ENCODE measurements at places on chromosomes 1 and 21.

GRCh38 chr1:198167436-198167934 lies 10.7 kb downstream of the NEK7 start:
- no peak for DNase-seq

- DNase-seq: no peak
Observed at GRCh38 chr1:206109718-206110117, 7.5 kb downstream of the AVPR1B start.

GRCh38 chr1:219806642-219807041 lies 121.7 kb downstream of the SLC30A10 start:
- DNase-seq: no peak

GRCh38 chr1:116382857-116383483 lies 9.9 kb downstream of the ATP1A1 start:
- DNase-seq: no peak

- DNase-seq: no peak
Observed at GRCh38 chr1:34715139-34715538, 39.7 kb upstream of the GJB5 start.

- DNase-seq: no peak
Observed at GRCh38 chr21:42311816-42312625, 3.2 kb downstream of the TFF3 start.

- DNase-seq: no peak
Observed at GRCh38 chr1:153232553-153232952, 15.2 kb downstream of the PRR9 start.

- DNase-seq: no peak
Observed at GRCh38 chr1:25631750-25632485, 15.3 kb downstream of the MAN1C1 start.

GRCh38 chr1:6359216-6360116 lies 34.1 kb downstream of the ACOT7 start:
- DNase-seq: peak; percentile 53

- peak; percentile 38 for DNase-seq
Observed at GRCh38 chr21:36203603-36203889, 46.9 kb downstream of the DOP1B start.

GRCh38 chr1:20666146-20666545 lies 5.0 kb upstream of the DDOST start:
- no peak for DNase-seq

DNA sequence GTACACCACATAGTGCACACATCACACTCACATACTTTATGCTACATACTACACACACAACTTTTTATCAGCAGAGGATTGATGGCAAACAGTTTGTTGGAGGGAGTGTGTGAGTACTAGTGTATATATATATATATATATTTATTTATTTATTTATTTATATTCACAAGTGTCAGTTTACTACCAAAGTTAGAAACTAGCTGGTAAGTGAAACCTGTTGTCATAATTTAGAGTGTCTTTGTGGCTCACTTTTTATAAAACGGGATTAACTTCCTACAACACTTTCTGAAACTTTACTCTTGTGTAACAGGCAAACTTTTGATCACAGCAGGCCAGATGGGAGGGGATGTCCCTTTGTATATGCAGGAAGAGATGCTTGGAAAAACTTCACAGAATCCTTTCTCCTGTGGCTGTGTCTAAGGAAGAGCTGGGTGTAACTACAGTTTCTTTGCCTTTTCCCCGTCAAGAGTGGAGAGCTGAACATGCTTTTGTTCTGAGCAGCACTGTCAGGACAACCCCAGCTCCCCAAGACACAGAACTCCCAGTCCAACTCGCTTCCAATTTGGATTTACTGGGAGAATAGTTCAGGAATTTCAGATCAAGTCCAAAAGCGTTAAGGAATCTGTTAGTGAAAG lies 1.9 kb upstream of the SAMD13 start:
- no peak for DNase-seq

DNA sequence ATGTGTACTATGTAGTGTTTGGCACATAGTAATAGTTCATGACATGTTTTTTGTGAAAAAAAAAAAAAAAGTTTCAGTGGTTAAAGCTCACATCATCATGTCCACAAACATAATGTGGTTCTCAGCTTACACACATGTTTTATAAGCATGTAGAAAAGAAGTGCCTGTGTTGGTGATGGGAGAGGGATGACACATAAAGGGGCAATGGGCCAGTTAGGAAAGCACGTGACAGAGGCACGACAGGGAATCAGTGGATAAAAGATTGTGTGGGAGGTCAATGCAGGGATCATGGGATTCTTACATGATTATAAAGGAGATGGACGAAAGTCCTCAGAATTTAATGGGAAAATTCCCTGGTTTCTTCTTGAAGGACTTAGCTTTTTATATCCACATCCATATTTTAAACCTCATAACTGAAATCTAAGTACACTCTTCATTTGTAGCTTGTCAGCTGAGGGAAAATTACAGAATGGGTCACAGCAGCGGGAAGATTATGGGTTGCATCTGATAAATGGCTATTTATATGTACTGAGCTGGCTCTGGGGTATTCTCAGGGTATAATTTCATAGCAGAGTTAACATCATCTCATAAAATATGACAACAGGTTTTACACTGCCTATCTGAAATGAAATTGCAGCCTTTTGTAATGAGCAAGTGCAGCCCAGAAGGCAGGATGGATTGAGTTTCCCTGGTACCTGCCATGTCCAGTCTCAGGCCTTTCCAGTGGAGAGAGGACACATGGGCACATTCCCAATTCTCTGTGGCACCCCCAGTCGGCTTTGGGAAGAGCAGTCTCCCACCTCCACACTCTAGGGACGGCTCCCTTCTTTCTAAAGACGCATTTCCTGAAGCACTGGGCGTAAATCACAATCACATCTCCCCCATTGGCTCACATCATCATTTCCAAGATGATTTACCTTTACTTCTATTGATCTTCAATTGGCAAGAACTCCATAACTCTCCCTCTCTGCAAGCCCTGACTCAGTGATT lies 42.3 kb upstream of the NHLH2 start:
- DNase-seq: no peak

- no peak for DNase-seq
Observed at GRCh38 chr1:3639397-3639911, 10.4 kb downstream of the WRAP73 start.

GRCh38 chr1:232805269-232806185 lies at the start of gene MAP10:
Gene MAP10, plus strand, starts transcription at chr1:232805416. Its CDS starts 34 bp downstream, at chr1:232805450.
- DNase-seq: peak; percentile 58

GRCh38 chr1:53979712-53980450 lies 33.7 kb downstream of the LRRC42 start:
- DNase-seq: no peak

GRCh38 chr1:230348386-230349019 lies 77.6 kb downstream of the PGBD5 start:
- DNase-seq: no peak

DNA sequence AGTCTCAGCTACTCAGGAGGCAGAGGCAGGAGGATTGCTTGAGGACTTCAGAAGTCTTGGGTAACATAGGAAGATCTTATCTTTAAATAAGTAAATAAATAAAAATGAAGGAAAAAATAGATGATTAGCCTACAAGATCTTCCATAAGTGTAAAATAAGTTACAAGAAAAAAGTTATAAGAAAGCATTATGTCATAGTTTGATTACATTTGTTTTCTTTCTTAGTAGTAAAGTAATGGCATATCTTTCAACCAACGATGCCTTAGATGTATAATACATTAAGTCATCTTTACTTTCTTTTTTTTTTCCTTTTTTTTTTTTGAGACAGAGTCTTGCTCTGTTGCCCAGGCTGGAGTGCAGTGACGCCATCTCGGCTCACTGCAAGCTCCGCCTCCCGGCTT lies 46.5 kb downstream of the SNRPE start:
- no peak for DNase-seq

DNA sequence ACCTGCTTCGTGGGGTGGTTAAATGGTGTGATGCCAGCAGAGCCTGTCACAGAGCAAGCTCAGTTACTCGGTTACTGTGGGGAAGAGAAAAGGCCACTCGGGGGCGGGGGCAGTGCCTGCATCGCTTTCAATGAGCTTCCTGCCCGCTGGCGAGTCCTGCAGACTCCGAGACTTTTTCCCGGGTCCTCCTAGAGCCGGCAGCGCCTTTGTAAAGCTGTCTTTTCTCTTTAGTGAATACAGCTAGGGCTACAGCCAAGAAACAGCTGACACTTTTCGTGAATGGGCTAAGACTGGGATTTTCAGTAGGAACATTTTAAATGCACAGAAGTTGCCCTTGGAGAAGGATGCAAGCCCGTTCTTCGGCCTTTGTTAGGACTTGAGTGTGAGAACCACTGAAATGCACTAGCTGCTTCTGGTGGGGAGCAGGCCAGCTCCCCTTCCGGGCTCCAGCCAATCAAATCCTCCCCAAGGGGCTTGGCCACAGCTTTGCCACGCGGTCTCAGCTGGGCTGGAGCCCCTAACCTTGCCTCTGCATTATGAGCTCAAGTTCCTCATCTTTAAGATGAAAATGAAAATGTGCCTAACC lies 23.4 kb upstream of the EFHD2 start:
- DNase-seq: no peak
